ENCODE measurements at places on chromosomes 12 and 14.

- peak; percentile 76 for DNase-seq
Measured at GRCh38 chr14:74579447-74580274, 32.4 kb downstream of the LTBP2 start.

GRCh38 chr14:90567191-90567590 is 170.4 kb downstream of the CALM1 start:
- DNase-seq: no peak

- DNase-seq: no peak
Measured at GRCh38 chr12:92036771-92037453, 108.7 kb downstream of the BTG1 start.

GRCh38 chr12:26112703-26113147 is 12.1 kb downstream of the BHLHE41 start:
- DNase-seq: no peak

GRCh38 chr14:24260026-24260779 is 2.8 kb downstream of the TGM1 start:
- no peak for DNase-seq

DNA sequence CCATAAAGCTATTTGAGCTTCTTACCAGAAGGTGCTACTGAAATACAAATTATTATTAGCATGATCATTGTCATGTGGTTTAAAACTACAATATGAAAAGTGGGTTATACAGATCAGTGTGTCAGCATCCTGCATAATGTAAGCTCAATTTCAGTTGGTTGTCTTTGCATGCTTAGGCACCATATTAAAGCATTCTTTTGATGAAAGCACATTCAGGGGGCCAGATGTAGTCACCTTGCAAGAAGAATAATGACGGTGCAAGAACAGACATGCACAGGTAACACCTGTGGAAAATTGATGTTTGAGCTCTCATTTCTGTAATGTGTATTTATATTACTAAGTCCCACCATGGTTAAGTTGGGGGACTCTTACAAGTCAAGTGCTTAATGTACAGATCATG is 123.9 kb downstream of the PAX9 start:
- DNase-seq: no peak

DNA sequence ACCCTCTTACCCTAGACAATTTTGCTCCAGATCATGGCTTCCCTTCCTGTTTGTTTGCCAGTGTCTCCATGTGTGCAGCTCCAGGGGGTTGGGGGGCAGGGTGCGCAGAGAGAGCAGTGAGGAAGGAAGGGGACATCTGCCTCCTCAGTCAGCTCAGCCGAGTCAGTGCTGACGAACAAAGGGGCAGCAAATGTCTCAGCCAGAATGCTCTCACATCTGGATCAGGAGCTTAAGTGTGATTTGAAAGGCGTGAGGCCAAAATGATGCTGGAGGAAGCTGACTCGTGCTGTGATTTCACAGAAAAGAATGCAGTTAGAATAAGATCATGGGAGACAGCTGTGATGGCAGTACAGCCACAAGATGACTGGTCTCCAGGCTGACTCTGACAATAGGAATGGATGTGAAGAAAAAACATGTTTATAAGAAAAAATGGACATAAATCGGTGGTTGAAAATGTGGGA is 27.1 kb upstream of the CDK17 start:
- peak; percentile 70 for DNase-seq

DNA sequence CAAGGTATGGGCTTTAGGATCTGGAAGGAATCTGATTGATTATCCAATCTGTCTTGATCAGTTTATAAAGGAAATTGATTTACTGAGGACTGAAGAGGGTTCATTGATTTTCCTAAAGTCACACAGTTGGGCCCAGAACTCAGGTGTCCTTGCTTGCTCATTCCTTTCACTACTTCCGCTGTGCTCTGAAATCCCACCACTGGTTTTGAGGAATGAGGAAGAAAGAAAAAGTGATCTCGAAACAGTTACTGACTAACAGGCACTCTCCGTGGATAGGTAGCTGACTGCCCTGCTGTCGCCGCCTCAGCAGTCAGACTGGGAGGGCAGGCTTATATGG is at the start of gene FITM1:
TSS of gene FITM1 (plus strand) at position 280 of the 337 bp plus-strand sequence. CDS start 905 bp downstream, outside the sequence.
- no peak for DNase-seq

- no peak for DNase-seq
Measured at GRCh38 chr14:105420101-105420973, 710 bp downstream of the MTA1 start.

DNA sequence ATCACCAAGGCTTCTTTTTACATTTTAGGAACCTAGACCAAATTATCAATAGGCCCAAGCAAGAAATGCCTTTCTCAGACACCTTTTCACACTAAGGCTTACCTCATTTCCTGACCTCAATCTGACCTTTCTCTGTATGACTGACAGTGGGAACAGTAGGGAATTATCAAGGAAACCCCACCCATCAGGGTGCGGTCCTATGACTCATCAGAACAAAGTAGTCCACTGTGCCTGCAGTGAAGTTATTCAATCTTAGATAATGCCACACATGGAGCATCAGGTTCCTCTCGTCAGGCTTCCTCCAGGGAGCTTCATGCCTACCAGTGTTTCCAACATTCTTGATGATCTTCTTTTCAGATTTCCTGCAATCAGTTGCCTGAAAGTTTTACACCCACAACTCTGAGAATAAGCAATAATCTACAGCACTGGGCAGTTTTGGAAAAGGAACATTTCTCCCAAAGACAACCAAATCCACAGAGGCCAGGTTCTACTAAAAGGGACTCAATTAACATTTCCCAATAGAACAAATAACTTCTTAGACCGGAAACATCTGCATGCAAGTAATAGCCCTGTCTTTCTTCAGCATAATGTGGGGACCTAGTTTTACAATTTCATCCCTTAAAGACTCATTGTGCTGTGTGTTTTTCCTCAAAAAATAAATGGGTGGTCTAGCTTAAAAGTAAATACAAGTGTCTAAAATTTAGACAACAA is 35.9 kb upstream of the TMTC2 start:
- DNase-seq: peak; percentile 9

DNA sequence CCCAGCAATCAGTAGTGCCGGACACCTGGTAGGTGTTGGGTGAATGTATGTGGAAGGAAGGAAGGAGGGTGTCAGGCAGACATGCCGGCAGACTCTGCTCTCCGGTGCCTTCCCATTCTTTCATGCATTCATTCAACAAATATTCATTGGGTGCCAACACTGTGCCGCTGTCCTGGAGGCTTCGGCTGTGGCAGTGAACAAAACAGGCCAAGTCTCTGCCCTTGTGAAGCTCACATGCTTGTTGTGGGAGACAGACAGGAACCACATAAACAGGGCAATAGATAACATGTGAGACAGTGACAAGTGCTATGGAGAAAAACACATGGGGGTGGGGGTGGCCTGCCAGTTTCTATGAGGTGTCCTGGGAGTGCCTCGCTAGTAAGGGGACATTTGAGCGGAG is 56.5 kb upstream of the ATF1 start:
- DNase-seq: no peak

DNA sequence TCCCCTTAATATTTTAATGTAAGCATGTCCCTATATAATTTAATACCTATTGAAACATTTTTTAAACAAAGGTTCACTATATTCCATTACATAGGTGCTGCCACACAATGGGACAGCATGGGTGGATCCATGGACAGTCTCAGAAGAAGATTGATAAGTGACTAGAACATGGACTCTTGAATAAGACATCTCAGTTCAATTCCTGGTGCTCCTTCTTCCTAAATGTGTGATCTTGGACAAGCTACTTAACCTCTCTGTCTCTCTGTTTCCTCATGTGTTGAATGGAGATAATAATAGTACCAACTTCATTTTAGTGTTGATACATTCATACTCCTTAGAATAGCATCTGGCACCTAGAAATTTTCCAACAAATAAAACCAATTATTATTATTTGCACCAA is 1.1 kb upstream of the ART4 start:
- no peak for DNase-seq

- no peak for DNase-seq
Measured at GRCh38 chr14:80117876-80118275, 93.4 kb downstream of the DIO2 start.

GRCh38 chr12:97960741-97961608 is 498.4 kb downstream of the RMST start:
- DNase-seq: peak; percentile 31

- no peak for DNase-seq
Measured at GRCh38 chr12:26287671-26288381, 92.5 kb downstream of the SSPN start.

Data from activated CD4-positive, alpha-beta T cell treated with anti-CD3 and anti-CD28 coated beads for 36 hours (primary cell).